ENCODE measurements at places on chromosomes 3 and 15. TPM values are rescaled to one million over a fixed set of nuclear protein-coding genes. Genes with fewer than 3 reads are reported as not detected.

DNA sequence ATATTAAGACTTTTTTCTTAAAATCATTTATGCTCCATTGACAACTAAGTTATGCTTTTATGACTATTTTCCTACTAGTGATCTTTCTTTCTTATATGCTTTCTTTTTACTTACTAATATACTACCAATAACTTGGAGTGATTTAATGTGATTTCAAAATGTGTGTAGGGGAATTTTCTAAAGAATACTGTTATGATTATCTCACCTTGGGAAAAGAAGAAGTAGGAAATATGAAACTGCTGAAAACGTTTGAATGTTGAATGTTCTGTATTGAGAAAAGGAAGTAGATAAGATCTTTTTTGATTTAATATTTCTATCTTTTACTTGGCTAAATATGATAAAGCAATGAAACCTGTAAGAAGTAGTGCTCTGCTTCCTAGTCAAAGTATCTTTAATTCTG, 7.8 kb upstream of the CD200R1 start:
- H3K4me1 ChIP-seq, result no peaks in the 10 kb centered on the region
- DNase-seq, result no peak
- H3K4me3 ChIP-seq, result no peak overlapping the region
- H3K27me3 ChIP-seq, result no peaks in the 10 kb centered on the region
- H3K27ac ChIP-seq, result no peak overlapping the region
- H3K36me3 ChIP-seq, result no peaks in the 10 kb centered on the region

DNA sequence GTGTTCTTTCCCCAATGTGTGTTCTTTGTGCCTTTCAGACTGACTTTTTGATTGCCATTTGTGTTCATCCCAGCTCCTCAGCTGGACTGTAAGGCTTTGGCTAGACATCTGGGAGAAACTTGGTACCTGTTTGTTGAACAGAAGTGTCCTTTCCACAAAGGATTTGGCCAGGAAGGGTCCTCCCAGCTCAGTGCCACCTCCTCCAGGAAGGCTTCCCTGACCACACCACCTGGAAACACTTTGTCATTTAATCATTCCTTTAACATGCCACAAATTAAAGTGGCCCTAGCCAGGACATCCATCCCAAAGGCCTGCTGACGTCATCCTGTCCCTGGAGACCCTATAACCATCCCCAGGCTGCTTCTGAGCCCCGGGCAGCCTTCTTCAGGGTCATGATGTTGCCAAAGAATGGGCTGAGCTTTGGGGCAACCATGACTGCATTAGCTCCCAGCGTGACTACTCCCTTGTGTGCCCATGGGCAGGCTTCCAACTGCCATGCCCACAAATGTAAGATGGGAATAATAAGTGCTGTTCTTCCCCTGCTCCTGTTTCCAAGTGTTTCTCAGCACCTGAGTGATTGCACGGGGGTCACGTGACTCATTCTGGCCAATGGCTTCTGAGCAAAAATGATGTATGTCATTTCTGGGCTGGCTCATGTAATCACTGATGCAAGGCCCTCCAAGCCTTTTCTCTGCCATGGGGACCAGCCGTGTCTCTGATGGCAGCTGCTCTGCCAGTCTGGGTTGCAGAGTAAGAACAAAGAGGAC, 112.5 kb upstream of the SMAD3 start:
- DNase-seq, result no peak
- no peak overlapping the region for H3K27ac ChIP-seq
- H3K27me3 ChIP-seq, result no peaks in the 10 kb centered on the region
- H3K36me3 ChIP-seq, result no peaks in the 10 kb centered on the region

- H3K4me1 ChIP-seq, result no peaks in the 10 kb centered on the region
- H3K27me3 ChIP-seq, result no peaks in the 10 kb centered on the region
- H3K36me3 ChIP-seq, result no peaks in the 10 kb centered on the region
- no peak for DNase-seq
- H3K27ac ChIP-seq, result no peak overlapping the region
Observed at GRCh38 chr15:89138999-89139612, 50.9 kb downstream of the ABHD2 start.

- no peak overlapping the region for H3K27ac ChIP-seq
- no peak overlapping the region for H3K4me3 ChIP-seq
- H3K36me3 ChIP-seq, result no peaks in the 10 kb centered on the region
- H3K4me1 ChIP-seq, result no peaks in the 10 kb centered on the region
Observed at GRCh38 chr3:36124118-36124796, 256.0 kb upstream of the STAC start.

KLF13 gene
- total RNA-seq, result 30.6 TPM

PRSS50 gene
- total RNA-seq, result 0.24 TPM

ZBBX gene
- 2.4 TPM for total RNA-seq

MYZAP gene
- 0.72 TPM for total RNA-seq

Measured in H9 (cell line).